ENCODE measurements at places on chromosomes 2 and 18. TPM values are rescaled to one million over a fixed set of nuclear protein-coding genes. Genes with fewer than 3 reads are reported as not detected.

NEU2 gene
- not detected for total RNA-seq

ILKAP gene
- total RNA-seq, result 48.0 TPM

FAM228A gene
- 1.0 TPM for total RNA-seq

LDLRAD4 gene
- total RNA-seq, result 16.4 TPM

GALR1 gene
- total RNA-seq, result 3.6 TPM

OTOS gene
- total RNA-seq, result not detected

HNRNPA3 gene
- total RNA-seq, result 104 TPM

TMEM200C gene
- not detected for total RNA-seq

PRKAG3 gene
- total RNA-seq, result not detected

RIT2 gene
- not detected for total RNA-seq

ABCB11 gene
- total RNA-seq, result 12.1 TPM

TNFAIP6 gene
- 5.9 TPM for total RNA-seq

TDRD15 gene
- 1.6 TPM for total RNA-seq

CFC1 gene
- total RNA-seq, result not detected

TRIM43 gene
- total RNA-seq, result not detected

SGPP2 gene
- total RNA-seq, result not detected

TTR gene
- total RNA-seq, result not detected

ANKRD29 gene
- total RNA-seq, result 9.2 TPM

TSPYL6 gene
- not detected for total RNA-seq

SKOR2 gene
- total RNA-seq, result not detected

CCDC150 gene
- 2.7 TPM for total RNA-seq

MALL gene
- total RNA-seq, result 8.0 TPM

ITGAV gene
- total RNA-seq, result 99.5 TPM

GAL3ST2 gene
- total RNA-seq, result 2.2 TPM

SOX11 gene
- total RNA-seq, result not detected

SP5 gene
- total RNA-seq, result 4.4 TPM

SGO2 gene
- 4.6 TPM for total RNA-seq

GCC2 gene
- 39.4 TPM for total RNA-seq

SCYGR1 gene
- not detected for total RNA-seq

ITPRIPL1 gene
- 3.7 TPM for total RNA-seq

ERMN gene
- 0.16 TPM for total RNA-seq

INO80D gene
- total RNA-seq, result 17.3 TPM

FHOD3 gene
- total RNA-seq, result 5.4 TPM

ZSWIM2 gene
- total RNA-seq, result 0.44 TPM

TUBA4A gene
- 31.8 TPM for total RNA-seq

Data from subcutaneous adipose tissue (tissue), 4 donors.